ENCODE measurements at places on chromosomes 11 and 22.

DNA sequence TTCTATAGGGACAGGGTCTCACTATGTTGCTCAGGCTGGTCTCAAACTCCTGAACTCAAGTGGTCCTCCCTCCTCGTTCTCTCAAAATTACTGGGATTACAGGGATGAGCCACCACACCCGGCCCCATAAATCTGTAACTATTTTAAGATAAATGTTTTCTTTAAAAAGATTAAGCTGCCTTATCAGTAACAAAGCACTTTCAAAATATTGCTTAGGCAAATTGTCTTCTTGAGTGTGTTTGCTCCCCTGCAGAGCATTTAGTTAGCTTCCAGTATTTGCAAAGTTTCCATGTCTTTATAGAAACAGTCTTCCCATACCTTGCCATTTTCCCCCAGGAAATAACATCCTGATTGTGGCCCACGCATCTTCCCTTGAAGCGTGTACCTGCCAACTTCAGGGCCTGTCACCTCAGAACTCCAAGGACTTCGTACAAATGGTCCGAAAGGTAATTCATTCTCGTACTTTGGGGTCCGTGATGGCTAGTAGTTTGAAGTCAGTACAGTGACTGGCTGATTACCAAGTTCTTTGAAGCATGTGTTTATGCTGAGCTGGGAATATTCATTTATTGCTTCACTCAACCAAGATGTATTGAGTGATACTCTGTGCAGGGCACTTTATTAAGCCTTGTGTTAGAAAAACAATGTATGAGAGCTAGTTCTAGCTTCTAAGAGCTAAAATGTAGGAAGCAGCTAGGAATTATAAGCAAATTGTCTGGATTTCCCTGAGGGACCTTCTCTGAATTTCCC is 30.4 kb upstream of the CRTAM start:
- no peak overlapping the region for H3K27ac ChIP-seq
- no peaks in the 10 kb centered on the region for H3K36me3 ChIP-seq
- no peak overlapping the region for H3K4me3 ChIP-seq
- no peaks in the 10 kb centered on the region for H3K27me3 ChIP-seq
- no peaks in the 10 kb centered on the region for H3K4me1 ChIP-seq

- no peaks in the 10 kb centered on the region for H3K4me1 ChIP-seq
- H3K4me3 ChIP-seq: no peak overlapping the region
- peaks cover 4% of the 10 kb centered on the region for H3K27me3 ChIP-seq
- DNase-seq: no peak
- H3K27ac ChIP-seq: no peak overlapping the region
Measured at GRCh38 chr22:47691152-47691895, 928.9 kb downstream of the TBC1D22A start.

DNA sequence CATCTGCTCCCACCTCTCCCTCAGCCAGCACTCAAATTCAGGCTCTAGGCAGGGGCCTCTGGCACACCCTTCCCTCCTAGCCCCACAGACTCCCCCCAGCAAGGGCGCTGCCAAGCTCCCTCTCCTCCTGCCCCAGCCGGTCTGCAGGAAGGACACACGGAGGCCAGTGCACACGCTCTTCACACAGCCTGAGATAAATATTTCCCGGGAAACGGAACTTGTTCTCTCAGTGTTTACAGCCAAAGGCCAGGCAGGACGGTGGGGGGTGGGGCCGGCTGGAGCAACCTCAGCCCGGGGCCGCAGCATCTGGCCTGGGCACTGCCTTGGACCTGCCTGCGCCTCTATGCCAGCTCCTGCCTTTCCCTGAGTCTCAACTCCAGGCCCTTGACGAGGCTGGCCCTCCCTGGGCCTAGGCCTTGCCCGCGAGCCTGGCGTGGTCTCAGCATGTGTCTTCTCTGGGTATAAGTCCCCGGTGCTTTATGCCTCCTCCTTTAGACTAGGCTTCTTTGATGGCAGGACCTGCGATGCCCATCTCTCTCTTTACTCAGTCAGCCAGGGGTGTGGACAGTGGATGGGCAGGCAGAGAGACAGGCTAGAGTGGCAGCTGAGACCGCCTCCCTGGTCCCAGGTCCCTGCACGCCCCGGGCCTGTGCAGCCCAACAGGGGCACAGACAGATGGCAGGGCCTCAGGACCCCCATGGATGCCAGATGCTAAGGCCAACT is 48.4 kb downstream of the PDE2A start:
- no peak overlapping the region for H3K27ac ChIP-seq
- peak; percentile 53 for DNase-seq
- peaks cover 26% of the 10 kb centered on the region for H3K4me1 ChIP-seq
- peaks cover 7% of the 10 kb centered on the region for H3K27me3 ChIP-seq
- H3K36me3 ChIP-seq: no peaks in the 10 kb centered on the region

- H3K27me3 ChIP-seq: peaks cover 5% of the 10 kb centered on the region
- H3K4me3 ChIP-seq: no peak overlapping the region
- no peaks in the 10 kb centered on the region for H3K36me3 ChIP-seq
- H3K4me1 ChIP-seq: peaks cover 61% of the 10 kb centered on the region
Measured at GRCh38 chr22:43113526-43114251, 3.1 kb downstream of the BIK start.

GRCh38 chr11:35162745-35163144 is 23.8 kb downstream of the CD44 start:
- H3K4me1 ChIP-seq: no peaks in the 10 kb centered on the region
- H3K4me3 ChIP-seq: no peak overlapping the region
- no peaks in the 10 kb centered on the region for H3K36me3 ChIP-seq
- peaks cover 3% of the 10 kb centered on the region for H3K27me3 ChIP-seq
- no peak for DNase-seq

- H3K4me1 ChIP-seq: no peaks in the 10 kb centered on the region
- no peak overlapping the region for H3K27ac ChIP-seq
- peaks cover 46% of the 10 kb centered on the region for H3K27me3 ChIP-seq
- H3K4me3 ChIP-seq: no peak overlapping the region
Measured at GRCh38 chr22:19576460-19577421, 52.5 kb upstream of the CLDN5 start.

GRCh38 chr22:17634696-17635095 is 3.9 kb upstream of the BCL2L13 start:
- H3K36me3 ChIP-seq: no peaks in the 10 kb centered on the region
- no peaks in the 10 kb centered on the region for H3K27me3 ChIP-seq
- peaks cover 34% of the 10 kb centered on the region for H3K4me1 ChIP-seq
- no peak overlapping the region for H3K4me3 ChIP-seq
- no peak overlapping the region for H3K27ac ChIP-seq

GRCh38 chr11:114928260-114928870 is 250.0 kb downstream of the NXPE2 start:
- no peak overlapping the region for H3K4me3 ChIP-seq
- H3K36me3 ChIP-seq: no peaks in the 10 kb centered on the region
- H3K4me1 ChIP-seq: no peaks in the 10 kb centered on the region
- no peak for DNase-seq
- peaks cover 4% of the 10 kb centered on the region for H3K27me3 ChIP-seq

GRCh38 chr22:37681556-37682049 is 4.5 kb upstream of the NOL12 start:
- no peaks in the 10 kb centered on the region for H3K36me3 ChIP-seq
- peaks cover 59% of the 10 kb centered on the region for H3K4me1 ChIP-seq
- H3K4me3 ChIP-seq: no peak overlapping the region
- H3K27ac ChIP-seq: no peak overlapping the region

- no peak for DNase-seq
- no peaks in the 10 kb centered on the region for H3K27me3 ChIP-seq
- H3K4me3 ChIP-seq: no peak overlapping the region
Measured at GRCh38 chr11:10973416-10973815, 115.6 kb upstream of the ZBED5 start.

GRCh38 chr11:87901341-87901740 is 273.9 kb downstream of the RAB38 start:
- H3K4me1 ChIP-seq: 0 out of 2 replicates have a peak, but pooled peaks cover 12% of the 10 kb centered on the region
- H3K36me3 ChIP-seq: no peaks in the 10 kb centered on the region
- no peak overlapping the region for H3K27ac ChIP-seq
- H3K27me3 ChIP-seq: no peaks in the 10 kb centered on the region
- H3K4me3 ChIP-seq: no peak overlapping the region

- no peak overlapping the region for H3K4me3 ChIP-seq
- H3K27me3 ChIP-seq: no peaks in the 10 kb centered on the region
- no peak overlapping the region for H3K27ac ChIP-seq
- DNase-seq: no peak
- H3K36me3 ChIP-seq: no peaks in the 10 kb centered on the region
Measured at GRCh38 chr11:7871056-7871455, 60.0 kb downstream of the OR10A6 start.

- no peak overlapping the region for H3K4me3 ChIP-seq
- no peak overlapping the region for H3K27ac ChIP-seq
- H3K4me1 ChIP-seq: no peaks in the 10 kb centered on the region
- H3K36me3 ChIP-seq: no peaks in the 10 kb centered on the region
- H3K27me3 ChIP-seq: no peaks in the 10 kb centered on the region
Measured at GRCh38 chr11:61882879-61883278, 8.5 kb downstream of the FADS3 start.

DNA sequence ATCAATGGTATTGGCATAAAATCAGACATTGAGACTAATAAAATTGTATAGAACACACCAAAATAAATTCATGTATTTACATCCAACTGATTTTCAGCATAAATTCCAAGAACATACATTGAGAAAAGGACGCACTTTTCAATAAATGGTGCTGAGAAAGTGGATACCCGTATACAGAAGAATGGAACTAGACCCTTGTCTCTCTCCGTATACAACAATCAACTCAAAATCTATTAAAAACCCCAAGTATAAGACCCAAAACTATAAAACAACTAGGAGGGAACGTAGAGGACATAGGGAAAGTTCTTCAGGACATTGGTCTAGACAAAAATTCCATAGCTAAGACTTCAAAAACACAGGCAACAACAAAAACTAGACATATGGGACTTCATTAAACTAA is 97.4 kb downstream of the GGTLC2 start:
- peaks cover 1% of the 10 kb centered on the region for H3K27me3 ChIP-seq
- H3K27ac ChIP-seq: no peak overlapping the region
- DNase-seq: no peak

DNA sequence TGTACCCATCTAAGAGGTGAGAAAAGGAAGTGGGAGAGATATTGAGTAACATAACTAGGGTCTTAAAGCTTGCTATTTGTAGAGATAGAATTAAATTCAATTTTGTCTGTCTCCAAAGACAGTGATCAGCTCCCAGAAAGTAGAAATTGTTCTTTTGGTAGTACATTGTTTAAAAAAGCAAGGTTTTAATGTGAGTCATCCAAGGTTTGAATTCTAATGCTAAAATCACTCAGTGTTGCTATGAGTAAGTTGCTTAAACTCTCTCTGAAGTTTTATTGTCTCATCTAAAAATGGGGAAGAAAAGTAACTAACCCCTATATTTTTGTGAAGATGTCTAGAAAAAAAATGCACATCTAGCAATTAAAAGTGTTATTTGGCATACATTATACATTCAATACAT is 1004.5 kb upstream of the CCDC90B start:
- no peaks in the 10 kb centered on the region for H3K4me1 ChIP-seq
- no peaks in the 10 kb centered on the region for H3K36me3 ChIP-seq
- H3K27me3 ChIP-seq: no peaks in the 10 kb centered on the region
- no peak overlapping the region for H3K4me3 ChIP-seq
- DNase-seq: no peak
- no peak overlapping the region for H3K27ac ChIP-seq

DNA sequence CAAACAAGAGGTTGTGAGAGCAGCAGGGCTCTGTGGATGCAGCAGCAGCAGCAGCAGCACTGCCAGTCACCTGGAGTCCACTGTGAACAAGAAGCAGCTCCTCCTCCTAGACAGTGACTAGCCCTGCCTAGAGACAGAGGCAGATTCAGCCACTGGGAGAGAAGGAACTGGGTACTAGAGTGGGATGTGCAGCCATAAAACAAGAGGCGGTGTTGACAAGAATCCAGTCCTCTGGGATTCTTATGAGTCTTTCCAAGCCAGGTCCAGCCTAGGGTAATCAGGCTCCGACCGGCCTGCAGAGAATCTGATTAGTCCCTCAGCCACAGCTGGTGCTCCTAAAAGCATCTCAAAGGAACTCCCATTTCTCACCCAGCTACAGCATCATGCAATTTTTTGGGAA is 83.9 kb upstream of the USP47 start:
- DNase-seq: no peak
- no peak overlapping the region for H3K4me3 ChIP-seq
- no peaks in the 10 kb centered on the region for H3K4me1 ChIP-seq
- H3K36me3 ChIP-seq: no peaks in the 10 kb centered on the region

- peaks cover 5% of the 10 kb centered on the region for H3K27me3 ChIP-seq
- H3K4me3 ChIP-seq: no peak overlapping the region
- H3K36me3 ChIP-seq: no peaks in the 10 kb centered on the region
- no peak for DNase-seq
- H3K4me1 ChIP-seq: no peaks in the 10 kb centered on the region
- H3K27ac ChIP-seq: no peak overlapping the region
Measured at GRCh38 chr11:1089738-1090599, 15.3 kb downstream of the MUC2 start.

DNA sequence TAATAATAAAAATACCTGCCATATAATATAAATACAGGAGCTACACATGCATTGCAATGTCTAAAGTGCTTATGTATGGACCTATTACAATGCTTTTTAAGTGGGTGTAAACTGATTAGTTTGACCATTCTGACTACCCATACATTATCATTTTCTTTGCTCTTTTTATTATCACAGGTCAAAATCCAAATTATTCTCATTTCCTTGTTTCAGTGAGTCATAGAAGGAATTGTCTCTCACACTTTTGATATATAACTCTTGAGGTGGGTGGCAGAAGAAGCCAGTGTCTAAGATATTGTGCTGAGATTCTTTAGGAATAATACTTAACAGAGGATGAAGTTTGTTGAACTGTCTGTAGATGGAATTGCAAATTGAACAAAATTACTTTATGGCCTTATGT is 35.6 kb downstream of the GAS2 start:
- H3K36me3 ChIP-seq: no peaks in the 10 kb centered on the region
- H3K27ac ChIP-seq: no peak overlapping the region
- H3K4me3 ChIP-seq: no peak overlapping the region
- no peaks in the 10 kb centered on the region for H3K27me3 ChIP-seq
- DNase-seq: no peak

DNA sequence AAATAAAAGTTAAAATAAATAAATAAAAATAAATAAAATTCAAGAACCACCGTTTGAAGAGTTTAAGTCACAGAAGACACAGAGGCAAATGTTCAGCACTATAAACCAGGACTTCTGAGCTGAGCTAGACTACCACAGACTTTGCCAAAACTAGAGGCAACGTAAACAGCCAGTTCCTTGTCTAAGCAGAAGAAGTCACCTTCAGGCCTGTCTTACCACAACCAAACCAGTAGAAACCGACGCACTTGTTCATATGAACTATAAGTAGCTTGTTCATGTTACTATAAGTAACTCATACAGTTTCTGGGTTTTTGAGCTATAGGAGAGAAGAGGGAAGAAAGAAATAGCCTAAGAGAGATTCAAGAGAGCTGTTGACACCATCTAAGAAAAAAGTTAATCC is 48.3 kb downstream of the NNMT start:
- no peaks in the 10 kb centered on the region for H3K4me1 ChIP-seq
- no peak overlapping the region for H3K27ac ChIP-seq
- no peak for DNase-seq
- H3K4me3 ChIP-seq: no peak overlapping the region

All from HepG2 (cell line).